Left ventricle myocardium superior (tissue), 1 donor: ENCODE measurements at places on chromosomes 4 and X. TPM values are rescaled to one million over a fixed set of nuclear protein-coding genes. Genes with fewer than 3 reads are reported as not detected.
A peak's percentile ranks its signal among the peaks of the same experiment; 100 is the strongest.

DNA sequence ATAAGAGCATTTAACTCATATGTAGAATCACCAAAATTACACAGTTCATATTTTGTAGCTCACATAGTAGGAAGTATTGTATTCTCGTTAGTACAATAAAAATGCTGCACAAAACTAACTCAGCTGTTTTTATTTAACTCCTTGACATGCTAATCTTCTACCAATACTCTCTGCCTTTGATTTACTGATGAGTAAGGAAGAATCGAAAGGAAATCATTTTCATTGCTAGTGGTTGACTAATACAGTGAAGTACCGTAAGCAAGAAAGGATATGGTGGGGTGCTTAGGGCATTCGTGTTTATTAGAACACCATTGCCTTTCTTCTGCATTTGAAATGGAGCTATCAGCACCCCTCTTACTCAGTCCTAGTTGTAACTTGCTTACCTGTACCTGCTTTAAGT is 1239.1 kb upstream of the TENM3 start:
- DNase-seq = no peak

Gene EGF
- 12.3 TPM for total RNA-seq

DNA sequence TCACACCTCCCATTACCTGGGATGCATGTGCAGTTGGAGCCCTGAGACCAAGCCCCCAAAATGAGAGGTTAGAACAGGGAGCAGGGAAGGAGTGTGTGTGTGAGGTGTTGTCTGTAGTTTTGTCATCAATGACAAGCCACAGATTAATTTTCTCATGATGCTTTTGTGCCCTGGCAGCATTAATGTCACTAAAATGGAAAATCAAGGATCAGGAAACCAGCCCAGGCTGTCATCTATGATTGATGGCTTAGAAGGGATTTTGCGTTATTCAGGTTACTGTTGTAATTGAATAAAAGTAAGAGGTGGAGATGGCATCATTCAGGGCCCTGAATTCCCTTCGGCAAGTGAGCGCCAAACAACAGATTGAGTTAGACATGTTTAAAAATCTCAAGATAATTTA is 130.5 kb upstream of the C1QTNF7 start:
- DNase-seq = no peak

GRCh38 chrX:17292111-17292527 is 82.9 kb upstream of the NHS start:
- DNase-seq = no peak

DNA sequence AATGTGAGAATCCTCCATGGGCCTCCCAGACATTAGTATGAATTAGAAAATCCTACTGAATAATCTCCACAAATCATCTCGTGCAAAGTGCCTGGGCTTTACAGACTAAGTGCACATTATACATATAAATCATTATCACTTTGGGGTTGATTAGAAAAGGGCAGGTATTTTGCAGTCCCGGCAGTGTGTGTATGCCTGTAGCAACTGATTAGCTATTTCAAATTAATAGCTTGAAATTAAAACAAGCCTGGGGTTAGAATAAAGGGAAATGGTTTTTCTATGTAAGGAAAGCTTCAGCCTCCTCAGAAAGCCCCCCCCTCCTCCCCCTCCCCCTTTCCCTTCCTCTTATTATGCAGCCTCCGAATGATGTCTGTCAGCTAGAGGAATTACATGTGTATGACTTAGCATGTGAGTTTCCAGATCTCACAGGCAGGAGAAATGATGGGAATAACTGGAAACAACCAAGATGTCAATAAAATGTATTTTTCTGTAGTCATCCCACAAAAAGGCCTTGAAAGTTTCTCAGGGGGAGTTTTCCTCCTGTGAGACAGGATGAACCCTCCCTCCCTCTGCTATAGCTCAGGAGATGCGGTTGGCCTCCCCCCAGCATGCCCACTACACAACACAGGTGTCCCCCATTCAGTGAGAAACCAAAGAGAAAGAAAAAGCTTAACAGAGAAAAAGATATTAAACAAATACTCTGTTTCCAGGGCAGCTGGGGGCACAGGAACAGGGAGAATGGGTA is 41.2 kb upstream of the RASGEF1B start:
- DNase-seq = no peak

Gene POU4F2
- total RNA-seq = not detected

GRCh38 chr4:57168982-57169381 is 58.8 kb upstream of the IGFBP7 start:
- DNase-seq = no peak

- DNase-seq = no peak
Measured at GRCh38 chr4:95546221-95546620, 2.6 kb downstream of the UNC5C start.

GRCh38 chr4:186191200-186192065 is at the start of gene CYP4V2:
Gene CYP4V2, plus strand, starts transcription at chr4:186191567. Its CDS starts 257 bp downstream, at chr4:186191824.
- DNase-seq = peak; percentile 91

GRCh38 chrX:72254816-72255215 is 16.0 kb upstream of the ERCC6L start:
- DNase-seq = no peak

Gene IL1RAPL1
- total RNA-seq = 4.7 TPM

Gene SMIM10
- 5.3 TPM for total RNA-seq

DNA sequence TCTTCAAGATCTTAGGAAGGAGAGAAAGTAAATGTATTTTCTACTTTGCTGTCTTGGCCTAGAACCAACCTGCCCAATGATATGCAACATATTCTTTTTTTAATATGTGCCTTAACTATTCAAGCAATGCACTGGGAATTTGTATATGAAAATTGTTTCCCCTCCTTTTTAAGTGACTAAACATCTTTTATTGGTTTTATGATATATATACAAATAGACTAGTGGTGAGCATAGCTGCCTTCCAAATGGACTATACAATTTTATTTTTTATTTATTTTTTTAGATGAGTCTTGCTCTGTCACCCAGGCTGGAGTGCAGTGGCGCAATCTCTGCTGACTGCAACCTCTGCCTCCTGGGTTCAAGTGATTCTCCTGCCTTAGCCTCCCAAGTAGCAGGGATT is 10.3 kb downstream of the NOCT start:
- no peak for DNase-seq

Gene TMEM144
- total RNA-seq = 13.4 TPM
